A549 treated with DMSO at 1 μM for 4 hours (cell line): ENCODE measurements at places on chromosomes 3 and 15. TPM values are rescaled to one million over a fixed set of nuclear protein-coding genes. Genes with fewer than 3 reads are reported as not detected.

Gene CFAP100
- total RNA-seq: not detected in 5 replicates

Gene CD96
- not detected in 5 replicates for total RNA-seq

Gene C2CD4A
- total RNA-seq: 0.02 to 0.07 TPM (median 0.02 TPM) in 3 of 5 replicates, not detected in the others

Gene LDHAL6B
- total RNA-seq: not detected in 5 replicates

Gene SEMA4B
- 133 to 160 TPM (median 155 TPM) in 5 replicates for total RNA-seq

Gene ZPLD1
- total RNA-seq: 0.04 to 0.07 TPM (median 0.06 TPM) in 4 of 5 replicates, not detected in the other

Gene UNC13C
- total RNA-seq: not detected in 5 replicates

Gene TRPM7
- total RNA-seq: 25.0 to 29.7 TPM (median 27.6 TPM) in 5 replicates

Gene EPHA6
- 0.09 to 0.20 TPM (median 0.11 TPM) in 5 replicates for total RNA-seq

Gene LYZL4
- total RNA-seq: not detected in 5 replicates

Gene MUC13
- 6.8 to 8.4 TPM (median 7.8 TPM) in 5 replicates for total RNA-seq

Gene MESP2
- total RNA-seq: 0.37 to 0.65 TPM (median 0.62 TPM) in 5 replicates

Gene SERINC4
- 0.06 to 0.23 TPM (median 0.12 TPM) in 4 of 5 replicates, not detected in the other for total RNA-seq

Gene RYR3
- 0.12 to 0.53 TPM (median 0.13 TPM) in 4 of 5 replicates, not detected in the other for total RNA-seq

Gene CDCP1
- 15.3 to 20.0 TPM (median 17.6 TPM) in 5 replicates for total RNA-seq

Gene ZNF770
- 14.8 to 22.1 TPM (median 18.9 TPM) in 5 replicates for total RNA-seq

Gene CDHR4
- 0.15 to 0.46 TPM (median 0.30 TPM) in 5 replicates for total RNA-seq

Gene PATL2
- 0.17 to 0.33 TPM (median 0.24 TPM) in 4 of 5 replicates, not detected in the other for total RNA-seq

Gene CCDC54
- total RNA-seq: not detected in 5 replicates

Gene ADGRG7
- not detected in 5 replicates for total RNA-seq

Gene ACKR4
- 0.03 TPM in 1 of 5 replicates, not detected in the others for total RNA-seq

Gene TMEM62
- total RNA-seq: 7.3 to 9.4 TPM (median 7.9 TPM) in 5 replicates

Gene PCNP
- total RNA-seq: 99.2 to 127 TPM (median 109 TPM) in 5 replicates

Gene FOXB1
- not detected in 5 replicates for total RNA-seq

Gene ADAMTS7
- total RNA-seq: 2.8 to 3.8 TPM (median 3.4 TPM) in 5 replicates

Gene ARHGEF26
- 6.3 to 7.8 TPM (median 7.0 TPM) in 5 replicates for total RNA-seq

Gene IL1RAP
- 5.9 to 7.8 TPM (median 6.0 TPM) in 5 replicates for total RNA-seq

Gene SLC12A1
- total RNA-seq: not detected in 5 replicates

Gene PGBD4
- total RNA-seq: 1.4 to 1.8 TPM (median 1.6 TPM) in 5 replicates

Gene MELTF
- total RNA-seq: 46.4 to 63.5 TPM (median 58.3 TPM) in 5 replicates

Gene CMTM7
- 31.2 to 40.2 TPM (median 38.3 TPM) in 5 replicates for total RNA-seq

Gene FHIT
- 0.48 to 1.0 TPM (median 0.78 TPM) in 5 replicates for total RNA-seq

Gene TMEM44
- 9.3 to 12.6 TPM (median 10.8 TPM) in 5 replicates for total RNA-seq

Gene PRSS50
- total RNA-seq: not detected in 5 replicates

Gene LRTM1
- total RNA-seq: not detected in 5 replicates

Gene PRC1
- total RNA-seq: 198 to 234 TPM (median 215 TPM) in 5 replicates

Gene SGO1
- 14.9 to 18.5 TPM (median 17.6 TPM) in 5 replicates for total RNA-seq

Gene CA12
- 148 to 178 TPM (median 172 TPM) in 5 replicates for total RNA-seq

Gene KIF15
- total RNA-seq: 8.6 to 10.2 TPM (median 9.1 TPM) in 5 replicates

Gene PP2D1
- total RNA-seq: not detected in 5 replicates

Gene HRG
- not detected in 5 replicates for total RNA-seq

Gene CHSY1
- total RNA-seq: 24.2 to 34.0 TPM (median 28.8 TPM) in 5 replicates
